Foreskin keratinocyte (primary cell): ENCODE measurements at places on chromosomes 7 and 10. TPM values are rescaled to one million over a fixed set of nuclear protein-coding genes. Genes with fewer than 3 reads are reported as not detected.
A peak's percentile ranks its signal among the peaks of the same experiment; 100 is the strongest.

- DNase-seq: no peak
These were observed 87.6 kb downstream of the NOD1 start for GRCh38 chr7:30390736-30391636.

DNA sequence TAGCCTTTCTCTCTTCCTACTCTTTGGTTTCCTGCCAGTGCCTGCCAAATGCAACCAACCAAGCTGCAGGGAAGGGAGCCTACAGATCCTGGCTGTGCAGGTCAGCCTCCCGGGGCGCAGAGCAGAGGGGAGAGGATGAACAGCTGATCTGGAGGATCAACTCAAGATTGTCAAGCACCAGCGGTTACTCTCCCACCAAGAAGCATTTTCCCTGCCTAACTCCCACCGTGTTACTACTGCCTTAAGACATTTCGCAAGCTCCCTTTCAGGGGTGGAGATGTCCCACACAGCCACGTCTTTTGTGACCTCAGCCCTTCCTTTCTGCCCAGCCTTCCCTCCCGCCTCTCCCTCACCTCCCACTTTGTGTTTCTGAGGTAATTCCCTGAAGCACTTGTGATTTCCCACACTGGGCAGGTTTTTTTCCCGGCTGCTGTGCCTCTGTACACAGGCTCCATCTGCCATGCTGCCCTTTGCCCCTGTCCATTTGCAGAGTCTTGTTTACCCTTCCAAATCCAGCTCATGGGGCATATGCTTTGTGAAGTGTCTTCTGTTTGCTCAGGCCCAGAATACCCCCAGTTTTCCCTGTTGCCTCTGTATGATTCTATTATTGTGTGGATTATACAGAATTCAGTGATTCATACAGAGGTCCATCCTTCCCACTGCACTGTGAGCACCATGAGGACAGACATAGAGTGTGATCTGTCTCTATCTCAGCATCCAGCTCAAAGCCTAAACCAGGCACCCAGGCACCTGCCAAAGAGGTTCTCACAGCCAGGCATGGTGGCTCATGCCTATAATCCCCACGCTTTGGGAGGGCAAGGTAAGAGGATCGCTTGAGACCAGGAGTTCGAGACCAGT, 40.9 kb upstream of the PAPSS2 start:
- no peak for DNase-seq

- no peak for DNase-seq
These were observed 1.6 kb downstream of the CHN2 start for GRCh38 chr7:29196191-29196590.

DNA sequence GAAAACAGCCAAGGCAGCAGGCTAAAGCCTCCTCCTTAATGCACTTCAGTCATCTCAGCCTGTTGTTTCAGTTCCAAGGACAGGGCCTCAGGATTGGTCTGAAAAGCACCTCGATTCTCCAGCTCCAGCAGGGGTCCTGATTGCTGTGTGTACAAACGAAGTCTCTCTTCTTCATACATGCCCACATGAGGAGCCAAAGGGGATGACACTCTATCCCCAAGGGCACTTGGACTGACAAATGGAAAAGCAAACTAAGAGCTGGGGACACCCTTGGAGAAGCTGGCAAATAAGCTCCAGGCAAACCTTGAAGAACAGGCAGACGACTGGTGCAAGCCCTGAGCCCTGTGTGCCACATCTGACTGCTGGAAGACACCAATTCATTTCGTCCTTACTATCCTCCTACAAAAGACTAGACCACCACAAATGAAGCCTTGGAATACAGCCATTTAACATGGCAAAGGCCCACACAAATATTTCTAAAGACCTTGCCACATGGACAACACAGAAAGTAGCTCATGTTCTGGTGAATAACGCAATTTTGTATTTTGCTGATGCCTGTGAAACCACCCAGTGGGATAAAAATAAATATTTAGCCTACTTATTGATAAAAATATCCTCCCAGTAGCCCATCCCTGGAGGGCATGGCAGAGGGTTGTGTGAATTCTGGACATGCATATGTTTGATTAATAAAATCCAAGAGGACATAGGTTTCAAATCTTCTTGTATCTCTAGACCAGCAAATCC, 61.9 kb downstream of the PARD3 start:
- DNase-seq: no peak

DNA sequence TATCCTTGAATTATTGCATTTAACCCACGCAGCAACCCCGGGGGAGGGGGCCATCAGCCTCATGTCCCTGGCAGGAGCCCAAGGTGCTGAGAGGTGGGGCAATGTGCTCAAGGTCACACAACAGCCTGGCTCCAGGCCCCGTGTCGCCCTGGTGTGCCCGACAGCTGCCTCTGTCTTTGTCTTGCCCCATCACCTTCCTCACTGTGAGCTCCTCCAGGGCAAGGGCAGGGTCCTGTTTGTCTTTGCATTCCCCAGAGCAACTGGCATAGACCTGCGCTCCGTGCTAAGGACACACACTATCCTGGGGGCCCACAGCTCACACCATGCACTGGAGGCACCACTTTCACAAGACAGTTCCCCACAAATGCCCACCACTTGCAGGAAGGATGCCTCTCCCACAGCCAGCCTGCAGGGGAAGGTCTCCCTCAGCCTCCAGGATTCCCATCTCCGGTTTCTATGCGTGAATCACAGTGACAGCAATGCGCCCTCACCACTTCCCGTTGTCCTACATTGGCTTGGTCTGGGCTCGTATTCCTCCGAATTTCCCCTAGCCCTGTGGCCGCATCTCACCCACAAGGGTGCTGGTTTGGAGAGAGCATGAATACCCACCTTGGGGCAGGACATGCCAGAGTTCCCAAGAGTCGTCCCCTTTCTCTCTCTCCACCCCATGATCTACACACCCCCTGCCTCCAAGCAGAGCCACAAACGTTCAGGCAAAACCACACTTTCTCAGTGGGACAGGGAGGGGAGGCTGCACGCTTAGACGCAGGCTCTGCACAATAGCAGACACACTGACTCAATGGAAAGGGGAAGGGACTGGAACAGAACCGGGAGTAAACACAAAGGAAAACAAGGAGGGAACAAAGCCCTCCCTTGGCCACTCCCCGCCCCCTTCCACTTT, 10.3 kb downstream of the ITPRIP start:
- DNase-seq: peak; percentile 84

DNA sequence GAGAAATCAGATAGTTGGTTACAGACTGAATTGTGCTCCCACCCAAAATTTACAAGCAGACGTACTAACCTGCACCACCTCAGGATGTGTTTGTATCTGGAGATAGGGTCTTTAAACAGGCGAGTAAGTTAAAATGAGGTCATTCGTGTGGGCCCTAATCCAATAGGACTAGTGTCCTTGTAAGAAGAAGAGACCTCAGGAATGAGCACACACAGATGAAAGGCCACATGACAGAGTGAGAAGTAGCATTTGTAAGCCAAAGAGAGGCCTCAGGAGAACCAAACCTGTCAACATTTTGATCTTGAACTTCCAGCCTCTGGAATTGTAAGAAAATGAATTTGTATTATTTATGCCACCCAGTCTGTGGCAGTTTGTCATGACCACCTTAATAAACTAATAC, 149.5 kb upstream of the VWC2 start:
- no peak for DNase-seq

DNA sequence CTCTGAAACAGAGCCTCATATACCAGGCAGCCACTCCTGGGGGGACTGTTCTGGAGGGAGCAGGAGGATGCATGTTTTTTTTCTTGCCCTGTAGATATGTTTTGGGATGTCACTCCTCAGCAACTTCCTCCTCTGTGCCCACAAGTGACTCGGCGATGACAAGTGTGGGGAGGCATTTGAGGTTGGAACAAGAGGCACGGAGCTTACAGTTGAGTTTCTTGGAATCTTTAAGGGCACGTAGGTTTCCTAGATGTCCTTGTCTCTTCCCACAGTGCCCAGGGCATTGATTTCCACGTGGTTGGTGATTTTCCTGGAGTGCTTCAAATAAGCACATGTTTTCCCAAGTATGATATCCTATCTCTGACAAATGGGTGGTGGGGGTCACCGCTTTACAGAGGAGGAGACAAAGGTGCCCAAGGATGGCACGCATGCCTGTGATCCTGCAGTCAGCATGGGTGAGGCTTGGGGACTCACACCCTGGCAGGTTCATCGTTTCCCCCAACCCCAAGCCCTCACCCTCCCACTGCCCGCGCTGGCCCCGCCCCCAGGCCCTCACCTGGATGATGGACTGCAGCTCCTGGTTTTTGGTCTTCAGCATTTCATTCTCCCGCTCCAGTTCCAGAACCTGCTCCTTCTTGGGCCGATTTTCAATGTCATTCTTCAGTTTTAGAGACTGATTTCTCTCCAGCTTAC, 95.2 kb upstream of the GNA12 start:
- DNase-seq: no peak

DNA sequence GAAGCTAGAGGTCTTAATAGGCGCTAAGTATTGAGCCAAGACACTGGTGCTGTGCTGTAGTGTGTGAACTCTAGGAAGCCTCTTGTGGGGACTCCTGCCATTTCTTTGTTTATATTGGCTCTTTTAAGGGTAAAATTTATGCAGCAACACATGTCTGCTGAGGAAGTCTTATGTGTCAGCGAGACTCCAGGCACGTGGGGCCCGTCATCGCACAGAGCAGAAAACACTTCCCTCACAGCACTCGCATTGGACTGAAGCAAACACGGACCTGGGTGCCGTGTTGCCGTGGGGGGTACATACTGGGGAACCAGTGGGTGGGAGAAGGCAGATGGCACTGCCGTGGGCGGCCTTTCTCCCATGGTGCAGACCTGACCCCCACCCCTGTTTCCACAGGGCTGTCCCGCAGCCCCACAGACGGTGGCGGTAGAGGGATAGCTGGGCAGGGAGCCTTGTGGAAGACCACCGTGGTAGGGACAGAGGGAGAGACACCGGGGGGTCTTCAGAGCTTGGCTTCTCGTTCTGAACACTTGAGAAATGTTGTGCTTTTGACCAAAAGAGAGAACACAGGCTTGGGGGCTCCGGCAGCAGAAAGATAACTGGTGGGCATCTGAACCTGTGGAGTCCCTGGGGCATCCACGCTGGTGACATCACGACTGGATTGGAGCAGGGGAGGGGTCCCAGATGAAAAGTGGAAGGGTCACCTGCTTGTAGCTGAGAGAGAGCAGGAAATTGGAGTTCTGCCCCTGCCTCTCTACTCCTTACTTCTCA, 284.7 kb upstream of the SHH start:
- DNase-seq: no peak

DNA sequence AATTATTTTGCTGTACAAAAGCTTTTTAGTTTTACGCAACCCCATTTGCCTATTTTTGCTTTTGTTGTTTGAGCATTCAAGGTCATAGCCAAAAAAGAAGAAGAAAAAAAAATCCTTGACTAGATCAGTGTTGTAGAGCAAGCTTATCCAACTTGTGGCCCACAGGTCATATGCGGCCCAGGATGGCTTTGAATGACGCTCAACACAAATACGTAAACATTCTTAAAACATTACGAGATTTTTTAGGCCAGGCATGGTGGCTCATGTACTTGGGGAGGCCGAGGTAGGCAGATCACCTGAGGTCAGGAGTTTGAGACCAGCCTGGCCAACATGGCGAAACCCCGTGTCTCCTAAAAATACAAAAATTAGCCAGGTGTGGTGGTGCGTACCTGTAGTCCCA, 8.1 kb upstream of the MALSU1 start:
- no peak for DNase-seq

- DNase-seq: peak; percentile 68
These were observed 861 bp upstream of the TSPAN14 start for GRCh38 chr10:80453056-80453841.

GRCh38 chr10:42872865-42873435, 90.4 kb downstream of the BMS1 start:
- DNase-seq: no peak

DNA sequence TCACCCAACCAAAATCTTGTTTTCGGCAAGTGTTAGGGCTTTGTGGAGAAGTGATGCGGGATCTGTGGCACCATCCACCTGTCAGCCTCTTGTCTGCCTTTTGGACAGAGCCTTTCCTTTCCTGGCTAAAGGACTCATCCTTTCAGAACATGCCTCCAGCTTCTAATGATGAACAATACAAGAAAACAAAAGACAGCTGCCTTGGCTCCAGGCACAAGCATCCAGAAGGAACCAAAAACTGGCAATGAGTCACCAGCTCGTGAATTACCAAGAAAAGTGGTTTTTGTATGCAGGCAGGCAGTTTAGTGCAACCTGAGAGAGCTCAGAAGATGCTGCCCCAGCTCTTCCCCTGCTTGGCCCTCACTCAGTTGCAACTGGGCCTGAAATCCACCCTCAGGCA, 84.6 kb upstream of the NAMPT start:
- DNase-seq: peak; percentile 75

DNA sequence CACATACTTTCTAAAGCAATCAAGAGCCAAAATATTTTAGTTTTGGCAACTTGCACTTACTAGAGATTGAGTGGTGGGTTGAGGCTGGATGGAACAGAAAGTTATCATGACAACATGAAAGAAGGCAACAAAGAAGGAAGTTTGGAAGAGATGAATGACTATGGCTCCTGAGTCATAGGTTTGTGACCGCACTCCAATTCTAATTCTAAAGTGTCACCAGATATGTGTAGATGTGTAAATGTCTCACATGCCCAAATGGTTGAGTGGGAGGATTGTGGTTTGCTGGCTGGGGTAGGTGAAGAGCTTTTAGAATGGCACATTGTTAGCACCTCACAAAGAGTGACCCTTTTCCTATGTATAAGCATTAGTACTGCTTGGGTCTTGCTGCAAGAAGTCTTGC, 20.2 kb downstream of the TAS2R16 start:
- DNase-seq: no peak

DNA sequence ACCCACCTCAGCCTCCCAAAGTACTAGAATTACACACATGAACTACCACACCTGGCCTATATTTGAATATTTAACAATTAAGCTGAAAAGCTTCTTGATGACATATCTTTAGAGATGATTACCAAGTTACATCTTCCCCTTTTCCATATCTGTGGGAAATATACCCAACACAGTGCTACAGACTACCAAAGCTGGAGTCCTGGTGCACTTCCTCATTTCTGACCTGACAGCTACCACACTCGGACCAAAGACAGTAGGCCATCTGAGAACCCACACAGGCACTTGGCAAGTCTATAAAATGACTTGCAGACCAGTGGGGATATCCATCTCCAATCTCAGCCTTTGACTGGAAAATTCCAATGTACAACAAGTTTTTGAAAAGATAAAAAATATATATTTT, 270.4 kb upstream of the KLF14 start:
- no peak for DNase-seq

GRCh38 chr7:44154703-44155102, 13.6 kb upstream of the MYL7 start:
- no peak for DNase-seq

Gene LMBR1
- total RNA-seq: 37.4 and 39.3 TPM in 2 replicates

Gene C10orf143
- total RNA-seq: 0.65 and 1.1 TPM in 2 replicates

Gene SLC26A5
- not detected in 2 replicates for total RNA-seq

Gene BAZ1B
- total RNA-seq: 71.1 and 77.1 TPM in 2 replicates

Gene C1QL3
- total RNA-seq: not detected in 2 replicates

Gene TMEM213
- total RNA-seq: not detected in 2 replicates

Gene CFAP70
- total RNA-seq: 0.28 and 0.41 TPM in 2 replicates
